ENCODE measurements at places on chromosomes 6 and 20. TPM values are rescaled to one million over a fixed set of nuclear protein-coding genes. Genes with fewer than 3 reads are reported as not detected.

Gene SRSF12
- total RNA-seq, result 5.7 TPM

Gene LHFPL5
- total RNA-seq, result not detected

Gene DPPA5
- not detected for total RNA-seq

Gene RIMS4
- 1.0 TPM for total RNA-seq

DNA sequence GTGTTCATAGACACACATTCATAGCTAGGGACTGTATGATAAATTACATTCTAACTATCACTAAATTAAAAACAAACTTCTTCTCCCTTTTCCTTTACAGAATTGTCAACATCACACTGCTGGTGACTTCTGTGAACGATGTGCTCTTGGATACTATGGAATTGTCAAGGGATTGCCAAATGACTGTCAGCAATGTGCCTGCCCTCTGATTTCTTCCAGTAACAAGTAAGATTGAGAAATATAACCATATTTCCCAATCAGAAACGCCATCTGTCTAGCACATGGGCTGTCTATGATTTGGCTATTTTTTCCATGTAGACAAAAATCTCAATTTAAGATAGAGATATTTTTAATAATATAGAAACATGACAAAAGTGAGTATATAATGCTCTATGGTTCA lies 367.7 kb downstream of the ARHGAP18 start:
- no peak for DNase-seq
- no peaks in the 10 kb centered on the region for H3K4me1 ChIP-seq
- no peaks in the 10 kb centered on the region for H3K36me3 ChIP-seq
- H3K27me3 ChIP-seq, result no peaks in the 10 kb centered on the region
- H3K4me3 ChIP-seq, result no peak overlapping the region

DNA sequence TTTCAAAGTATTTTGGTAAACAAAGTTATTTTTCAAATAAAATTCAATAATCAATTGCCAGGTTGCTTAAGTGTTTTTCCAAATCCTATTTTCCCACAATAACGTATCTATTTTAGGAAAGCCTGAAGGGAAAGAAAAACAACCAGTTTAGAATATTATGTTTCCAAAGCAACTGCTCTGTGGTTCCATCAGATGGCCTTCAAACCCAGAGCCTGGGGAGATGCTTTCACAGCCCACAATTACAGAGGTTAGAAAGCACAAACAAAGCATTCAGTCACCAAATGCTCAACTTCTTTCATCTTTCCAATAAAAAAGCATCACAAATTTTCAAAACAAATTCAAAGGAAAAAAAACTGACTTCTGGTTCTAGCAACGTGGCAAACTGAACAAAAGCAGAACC lies 66.0 kb downstream of the ELOVL5 start:
- no peak overlapping the region for H3K4me3 ChIP-seq
- H3K27ac ChIP-seq, result peak overlapping the region; percentile 60
- no peaks in the 10 kb centered on the region for H3K27me3 ChIP-seq
- no peak for DNase-seq
- H3K36me3 ChIP-seq, result no peaks in the 10 kb centered on the region

GRCh38 chr6:164109770-164110140 lies 695.2 kb downstream of the QKI start:
- H3K27me3 ChIP-seq, result no peaks in the 10 kb centered on the region
- no peak overlapping the region for H3K4me3 ChIP-seq
- H3K27ac ChIP-seq, result no peak overlapping the region
- H3K4me1 ChIP-seq, result no peaks in the 10 kb centered on the region
- DNase-seq, result no peak

GRCh38 chr6:115882174-115882573 lies 178.5 kb downstream of the FRK start:
- H3K27ac ChIP-seq, result no peak overlapping the region
- H3K36me3 ChIP-seq, result no peaks in the 10 kb centered on the region
- no peak overlapping the region for H3K4me3 ChIP-seq

- no peaks in the 10 kb centered on the region for H3K36me3 ChIP-seq
- no peak overlapping the region for H3K27ac ChIP-seq
- no peak for DNase-seq
- no peak overlapping the region for H3K4me3 ChIP-seq
- peaks cover 4% of the 10 kb centered on the region for H3K27me3 ChIP-seq
- H3K4me1 ChIP-seq, result no peaks in the 10 kb centered on the region
Measured at GRCh38 chr20:38673261-38673660, 51.0 kb upstream of the SLC32A1 start.

GRCh38 chr6:107386340-107386739 lies 73.0 kb downstream of the PDSS2 start:
- no peak overlapping the region for H3K27ac ChIP-seq
- DNase-seq, result no peak
- H3K27me3 ChIP-seq, result no peaks in the 10 kb centered on the region
- H3K4me1 ChIP-seq, result no peaks in the 10 kb centered on the region

GRCh38 chr6:105487040-105487790 lies 84.3 kb upstream of the PREP start:
- no peak overlapping the region for H3K4me3 ChIP-seq
- H3K36me3 ChIP-seq, result no peaks in the 10 kb centered on the region
- peaks cover 3% of the 10 kb centered on the region for H3K4me1 ChIP-seq
- no peaks in the 10 kb centered on the region for H3K27me3 ChIP-seq

DNA sequence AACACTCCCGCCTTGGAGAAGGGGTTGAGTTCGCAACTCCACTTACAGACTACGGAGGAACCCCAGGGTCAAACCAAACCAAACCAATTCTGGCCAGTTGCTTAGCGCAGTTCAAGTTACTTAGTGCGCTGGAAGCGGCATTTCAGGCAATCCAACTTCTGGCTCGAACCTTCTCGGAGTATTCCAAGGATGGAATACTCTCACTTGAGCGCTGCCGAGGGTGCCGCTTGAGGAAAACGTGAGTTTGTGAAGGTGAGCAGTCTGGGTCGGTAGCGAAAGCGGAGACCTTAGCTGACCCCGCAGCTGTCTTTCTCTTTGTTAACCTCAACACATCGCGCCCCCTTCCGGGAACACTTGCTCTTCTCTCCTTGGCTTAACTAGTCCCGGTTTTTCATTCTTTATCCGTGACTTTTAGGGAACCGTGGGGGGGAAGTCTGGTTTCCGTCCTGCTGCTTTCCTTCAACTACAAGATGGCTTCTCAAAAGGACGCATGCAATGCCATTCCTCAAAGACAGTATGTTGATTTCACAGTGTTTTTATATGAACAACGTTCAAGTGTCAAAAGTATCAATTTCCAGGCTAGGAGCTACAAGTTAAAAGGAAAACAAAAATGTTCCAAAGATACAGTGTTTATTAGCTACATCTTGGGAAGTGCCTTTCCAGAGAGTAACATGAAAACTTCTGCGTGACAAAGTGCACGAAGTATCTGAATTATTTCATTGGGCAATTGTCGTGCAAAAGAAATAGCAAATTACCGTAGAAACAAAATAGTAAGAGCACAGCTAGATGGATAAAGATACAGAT lies 741 bp upstream of the PNISR start:
- peak overlapping the region; percentile 96 for H3K27ac ChIP-seq
- H3K36me3 ChIP-seq, result no peaks in the 10 kb centered on the region
- no peaks in the 10 kb centered on the region for H3K4me1 ChIP-seq
- H3K4me3 ChIP-seq, result peak overlapping the region; percentile 59
- no peaks in the 10 kb centered on the region for H3K27me3 ChIP-seq

DNA sequence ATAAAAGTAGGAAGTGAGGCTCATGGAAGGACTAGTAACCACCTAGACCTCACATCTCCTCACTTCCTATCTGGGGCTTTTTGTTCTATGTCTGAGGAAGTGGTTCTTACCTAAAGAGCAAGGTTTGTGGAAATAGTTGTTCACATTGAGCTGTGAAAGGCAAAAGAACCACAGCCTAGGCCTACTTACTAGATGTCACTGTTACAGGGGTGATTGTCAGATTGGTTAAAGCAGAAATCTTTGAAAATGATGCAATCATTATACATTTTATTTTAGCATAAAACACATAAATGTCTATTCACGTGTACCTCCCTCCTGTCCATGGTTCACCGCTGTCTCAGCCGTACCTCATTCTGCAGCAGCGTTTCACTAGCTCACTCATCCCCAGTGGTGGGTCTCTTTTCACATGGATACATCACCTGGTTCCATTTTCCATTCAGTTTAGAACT lies 268.8 kb downstream of the TMEM242 start:
- H3K4me3 ChIP-seq, result no peak overlapping the region
- H3K27me3 ChIP-seq, result no peaks in the 10 kb centered on the region
- no peak for DNase-seq
- no peak overlapping the region for H3K27ac ChIP-seq

- no peak overlapping the region for H3K27ac ChIP-seq
- H3K36me3 ChIP-seq, result no peaks in the 10 kb centered on the region
- no peak for DNase-seq
- no peak overlapping the region for H3K4me3 ChIP-seq
Measured at GRCh38 chr20:55415567-55416142, 589.7 kb downstream of the CBLN4 start.

DNA sequence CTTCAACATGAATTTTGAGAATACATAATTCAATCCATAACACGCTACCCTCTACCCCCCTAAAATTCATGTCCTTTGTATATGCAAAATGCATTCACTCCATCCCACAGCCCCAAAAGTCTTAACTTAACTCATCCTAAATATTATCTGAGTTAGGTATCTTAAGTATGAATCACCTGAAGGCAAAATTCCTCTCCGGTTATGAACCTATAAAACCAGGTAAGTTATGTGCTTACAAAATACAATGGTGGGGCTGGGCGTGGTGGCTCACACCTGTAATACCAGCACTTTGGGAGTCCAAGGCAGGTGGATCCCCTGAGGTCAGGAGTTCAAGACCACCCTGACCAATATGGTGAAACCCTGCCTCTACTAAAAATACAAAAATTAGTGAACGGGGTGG lies 23.5 kb upstream of the PRSS35 start:
- no peaks in the 10 kb centered on the region for H3K4me1 ChIP-seq
- H3K27me3 ChIP-seq, result no peaks in the 10 kb centered on the region
- H3K36me3 ChIP-seq, result no peaks in the 10 kb centered on the region
- H3K4me3 ChIP-seq, result no peak overlapping the region
- no peak for DNase-seq

DNA sequence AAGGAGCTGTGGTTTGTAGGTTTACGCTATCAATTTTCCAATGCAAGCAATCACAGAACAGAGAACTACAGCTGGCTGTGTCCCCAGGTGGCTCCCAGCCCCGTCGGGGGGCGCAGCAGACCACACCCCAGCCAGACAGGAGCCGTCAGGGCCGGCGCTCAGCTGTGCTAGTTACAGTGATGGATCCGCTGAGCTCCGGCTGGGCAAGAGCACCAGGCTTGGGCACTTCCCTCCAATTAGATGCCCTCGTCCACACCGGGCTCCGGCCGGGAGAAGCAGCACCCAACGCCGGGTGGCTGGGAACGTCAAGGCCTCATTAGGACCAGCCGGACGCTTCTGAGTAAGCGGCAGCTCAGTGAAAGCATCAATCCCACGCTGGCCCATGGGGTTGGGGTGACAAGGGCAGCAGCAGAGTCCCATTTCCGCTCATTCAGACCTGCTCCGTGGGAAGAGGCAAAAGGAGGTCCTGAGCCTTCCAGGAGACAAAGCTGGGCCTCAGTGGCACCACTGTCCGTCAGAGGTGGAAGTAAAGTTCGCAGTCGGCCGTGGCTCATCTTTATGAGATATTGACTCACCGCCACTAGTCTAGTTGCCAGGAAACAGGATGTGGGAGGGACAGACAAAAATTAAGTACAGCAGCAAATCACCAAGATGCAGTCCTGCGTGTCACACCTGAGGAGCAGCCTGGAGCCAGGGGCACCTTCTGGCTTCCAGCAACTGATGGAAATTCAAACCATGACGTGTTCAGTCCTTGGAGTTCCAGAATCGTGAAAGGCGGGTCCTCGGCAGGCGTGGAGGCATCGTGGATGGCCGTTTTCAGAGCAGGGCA lies 164.1 kb downstream of the TAF4 start:
- H3K4me3 ChIP-seq, result no peak overlapping the region
- H3K4me1 ChIP-seq, result no peaks in the 10 kb centered on the region
- H3K27ac ChIP-seq, result no peak overlapping the region

GRCh38 chr20:53940907-53941545 lies 129.4 kb downstream of the BCAS1 start:
- no peaks in the 10 kb centered on the region for H3K27me3 ChIP-seq
- no peak overlapping the region for H3K4me3 ChIP-seq
- H3K4me1 ChIP-seq, result peaks cover 2% of the 10 kb centered on the region
- no peaks in the 10 kb centered on the region for H3K36me3 ChIP-seq
- no peak overlapping the region for H3K27ac ChIP-seq
- DNase-seq, result no peak

DNA sequence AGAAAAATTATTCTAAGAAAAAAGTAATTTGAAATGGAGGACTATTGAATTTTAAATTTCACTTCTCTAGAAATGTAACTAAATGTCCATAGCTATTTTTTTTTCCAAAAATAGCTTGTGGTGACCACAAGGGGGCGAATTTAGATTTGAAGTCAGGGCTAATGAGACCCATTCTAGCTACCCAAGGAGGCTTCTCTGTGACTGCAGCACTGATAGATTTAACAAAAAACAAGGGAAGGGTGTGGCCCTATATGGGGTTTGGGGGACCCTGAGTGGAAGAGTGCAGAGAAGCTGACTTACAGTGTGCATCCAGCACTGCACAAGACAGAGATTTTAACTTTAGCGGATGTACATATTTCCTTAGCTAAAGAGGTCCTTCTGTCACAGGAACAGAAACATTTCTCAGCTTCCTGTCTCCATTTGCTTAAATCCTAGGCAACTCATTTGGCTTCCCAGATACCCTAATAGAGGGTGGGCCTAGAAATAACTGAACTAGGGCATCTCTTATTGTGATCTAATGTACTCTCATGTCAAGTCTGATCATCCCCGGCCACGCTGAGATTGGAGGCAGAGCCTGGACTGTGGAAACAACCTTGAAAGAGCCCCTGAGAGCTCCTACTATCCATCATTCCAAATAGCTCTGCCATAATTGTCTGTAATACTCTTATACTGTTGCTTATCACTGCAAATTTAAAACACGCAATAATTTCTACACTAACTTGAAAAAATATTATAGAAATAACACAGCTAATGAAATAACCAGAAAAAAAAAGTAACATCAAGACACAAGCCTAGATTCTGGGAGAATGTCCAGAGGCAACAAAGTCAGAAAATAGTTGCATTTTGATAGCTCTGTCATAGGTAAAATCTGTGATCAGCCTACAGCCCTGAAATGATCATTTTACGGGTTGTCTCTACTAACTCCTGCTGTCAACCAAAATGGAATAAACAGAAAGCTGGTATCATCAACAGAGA lies 93.6 kb downstream of the SNAP91 start:
- no peak overlapping the region for H3K4me3 ChIP-seq
- H3K27ac ChIP-seq, result no peak overlapping the region
- DNase-seq, result no peak
- H3K27me3 ChIP-seq, result no peaks in the 10 kb centered on the region
- H3K4me1 ChIP-seq, result no peaks in the 10 kb centered on the region

- no peaks in the 10 kb centered on the region for H3K36me3 ChIP-seq
- no peak overlapping the region for H3K4me3 ChIP-seq
- no peaks in the 10 kb centered on the region for H3K27me3 ChIP-seq
- H3K27ac ChIP-seq, result no peak overlapping the region
- no peak for DNase-seq
Measured at GRCh38 chr20:39857187-39857586, 831.8 kb downstream of the MAFB start.

GRCh38 chr6:157037165-157037564 lies 260.0 kb downstream of the ARID1B start:
- no peak overlapping the region for H3K4me3 ChIP-seq
- no peaks in the 10 kb centered on the region for H3K27me3 ChIP-seq
- no peak overlapping the region for H3K27ac ChIP-seq
- DNase-seq, result no peak
- H3K36me3 ChIP-seq, result no peaks in the 10 kb centered on the region
